Activated naive CD4-positive, alpha-beta T cell treated with Interleukin-2 at 50 U/mL for 16 hours (primary cell): ENCODE measurements at places on chromosomes 7 and 10.

GRCh38 chr7:135235841-135236240 lies 2.2 kb downstream of the STRA8 start:
- no peak for DNase-seq

DNA sequence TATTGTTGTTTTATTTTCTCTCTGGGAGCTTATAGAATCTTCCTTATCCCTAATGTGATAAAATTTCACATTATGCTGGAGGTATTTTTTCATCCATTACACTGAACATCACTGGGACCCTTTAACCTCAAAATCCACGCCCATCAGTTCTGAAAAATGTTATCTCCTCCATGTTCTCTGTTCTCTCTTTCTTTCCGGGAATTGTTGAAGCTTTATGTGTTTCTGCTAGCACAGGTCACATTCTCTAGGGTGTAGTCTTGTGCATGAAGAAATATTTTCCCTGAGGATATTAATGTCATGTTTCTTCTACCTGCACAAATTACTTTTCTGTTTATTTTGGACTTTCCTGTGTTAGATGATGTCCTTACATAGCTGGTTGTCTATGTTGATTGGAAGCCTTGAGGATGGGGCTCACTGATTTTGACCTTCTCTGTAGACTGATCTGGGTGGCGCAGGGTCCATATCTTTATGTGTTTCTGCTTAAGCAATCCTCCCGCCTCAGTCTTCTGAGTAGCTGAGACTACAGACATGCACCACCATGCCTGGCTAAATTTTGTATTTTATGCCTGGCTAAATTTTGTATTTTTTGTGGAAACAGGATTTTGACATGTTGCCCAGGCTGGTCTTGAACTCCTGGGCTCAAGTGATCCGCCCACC lies 31.4 kb upstream of the IL6 start:
- DNase-seq = no peak

DNA sequence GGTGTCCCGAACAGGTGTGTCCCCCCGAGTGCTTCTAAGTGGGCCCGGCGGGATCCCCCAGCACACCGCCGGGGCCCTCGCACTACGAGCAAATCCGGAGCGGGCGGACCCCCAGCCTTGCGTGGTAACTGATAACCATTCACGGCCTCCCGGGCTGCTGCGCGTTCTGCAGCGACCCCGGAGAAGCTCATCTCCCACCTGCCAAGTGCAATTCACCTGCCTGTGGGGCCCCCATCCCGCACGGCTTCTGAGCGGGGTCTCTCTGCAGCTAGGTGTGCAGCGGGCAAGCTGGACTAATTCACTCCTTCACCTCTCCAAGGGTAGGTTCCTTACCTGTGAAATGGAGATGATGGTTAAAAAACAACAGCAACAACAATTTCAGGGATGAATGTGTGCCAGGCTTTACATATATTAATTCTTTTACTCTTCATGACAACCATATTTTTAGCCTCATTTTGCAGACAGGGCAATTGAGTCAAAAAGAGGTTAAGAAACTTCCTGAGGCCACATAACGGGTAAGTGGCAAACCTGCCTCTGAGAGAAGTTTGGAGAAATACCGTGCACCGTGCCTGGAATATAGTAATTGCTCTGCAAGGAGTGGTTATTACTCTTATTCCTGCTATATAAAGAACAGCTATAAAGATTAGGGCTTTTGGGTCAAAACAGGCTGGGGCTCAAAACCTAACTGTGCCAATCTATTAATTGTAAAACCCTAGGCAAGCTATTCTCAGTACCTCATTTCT lies 652 bp upstream of the PODXL start:
- DNase-seq = no peak

DNA sequence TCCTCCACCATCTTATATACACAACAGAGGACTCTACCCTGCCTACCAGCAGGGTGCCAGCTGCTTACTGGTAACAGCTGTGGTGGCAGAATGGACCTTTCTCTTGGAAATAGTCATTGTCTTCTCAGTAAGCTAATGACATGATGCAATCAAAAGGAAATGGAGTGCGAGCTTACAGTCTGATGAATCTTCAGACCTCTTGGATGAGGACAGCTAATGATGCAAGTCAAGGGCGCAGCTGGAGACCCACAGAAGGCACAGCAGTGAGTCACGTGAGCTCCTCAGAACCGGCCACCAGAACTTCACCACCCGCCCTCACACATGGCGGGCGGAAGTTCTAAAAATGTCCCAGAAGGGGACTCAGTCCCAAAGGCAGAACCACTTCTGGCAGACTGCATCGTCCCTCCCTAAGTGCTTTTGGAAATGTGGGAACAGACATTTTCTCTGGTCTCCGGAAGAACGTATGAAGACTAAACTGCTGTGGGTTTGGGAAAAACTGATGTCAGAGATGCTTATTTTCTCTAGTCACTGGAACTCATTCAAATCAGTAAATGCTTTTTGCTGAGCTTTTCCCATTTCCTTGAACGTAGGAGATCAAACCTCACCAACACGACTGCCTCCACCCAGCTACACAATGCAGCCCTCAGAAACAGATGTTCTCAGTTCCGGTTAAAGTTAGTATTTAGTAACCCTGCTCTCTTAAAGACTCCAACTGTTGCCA lies 96.4 kb downstream of the FAS start:
- peak; percentile 30 for DNase-seq

DNA sequence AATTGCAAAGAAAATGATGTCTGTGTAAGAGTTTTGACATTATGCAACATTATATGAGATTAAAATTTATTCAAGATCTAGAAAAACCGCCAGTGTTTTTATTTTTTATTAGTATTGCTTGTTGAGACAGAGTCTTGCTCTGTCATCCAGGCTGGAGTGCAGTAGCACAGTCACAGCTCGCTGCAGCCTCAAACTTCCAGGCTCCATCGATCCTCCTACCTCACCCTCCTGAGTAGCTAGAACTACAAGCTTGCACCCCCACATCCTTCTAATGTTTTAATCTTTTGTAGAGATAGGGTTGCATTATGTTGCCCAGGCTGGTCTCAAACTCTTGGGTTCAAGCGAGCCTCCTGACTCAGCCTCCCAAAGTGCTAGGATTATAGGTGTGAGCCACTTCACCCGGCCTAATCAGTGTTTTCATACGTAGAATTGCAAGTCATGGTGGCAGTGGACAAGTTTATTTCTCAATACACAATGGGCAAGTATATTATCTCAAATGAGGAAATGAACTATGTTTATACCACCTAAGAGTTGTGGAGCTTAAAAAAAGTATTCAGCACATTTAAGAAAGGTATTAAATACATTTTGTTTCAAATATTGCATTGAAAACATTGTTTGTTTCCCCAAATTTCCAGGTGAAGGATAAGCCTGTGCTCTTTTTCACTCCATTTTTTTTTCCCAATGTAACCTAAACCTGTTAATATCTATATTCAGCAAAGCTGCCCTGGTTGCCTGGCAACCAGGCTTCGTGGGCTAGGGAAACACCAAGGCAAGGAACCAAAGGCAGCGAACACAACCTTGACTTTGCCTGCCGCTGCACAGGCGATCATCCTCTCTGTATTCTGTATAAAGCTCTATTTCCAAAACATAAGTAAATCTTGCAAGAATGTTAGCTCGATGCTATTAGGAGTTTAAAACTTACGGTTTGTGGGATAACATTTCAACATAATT lies 163.9 kb downstream of the CACNB2 start:
- no peak for DNase-seq

DNA sequence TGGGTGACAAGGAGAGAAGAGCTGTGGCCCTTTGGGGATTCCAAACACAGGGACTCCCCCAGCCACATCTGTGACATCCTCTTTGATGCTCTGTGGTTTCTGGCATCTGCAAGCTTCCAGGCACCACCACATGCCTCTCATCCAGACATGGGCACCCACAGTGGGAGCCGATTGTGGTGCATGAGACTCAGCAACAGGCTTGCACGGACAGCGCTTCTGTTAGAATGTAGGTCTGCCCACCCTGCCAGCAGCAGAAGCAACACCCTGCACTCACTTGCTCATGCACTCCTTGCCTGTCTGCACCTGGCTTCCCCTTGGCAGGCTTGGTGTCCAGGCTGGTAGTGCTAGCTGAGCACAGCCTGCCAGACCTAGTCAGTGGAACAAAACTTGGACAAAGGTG lies 735.0 kb upstream of the ZWINT start:
- DNase-seq = no peak

GRCh38 chr10:28833313-28833712 lies 156.0 kb downstream of the BAMBI start:
- DNase-seq = no peak
